ENCODE measurements at places on chromosomes 11 and 22.

GRCh38 chr22:38861170-38861876 is 10.7 kb downstream of the CBX6 start:
- DNase-seq: no peak

DNA sequence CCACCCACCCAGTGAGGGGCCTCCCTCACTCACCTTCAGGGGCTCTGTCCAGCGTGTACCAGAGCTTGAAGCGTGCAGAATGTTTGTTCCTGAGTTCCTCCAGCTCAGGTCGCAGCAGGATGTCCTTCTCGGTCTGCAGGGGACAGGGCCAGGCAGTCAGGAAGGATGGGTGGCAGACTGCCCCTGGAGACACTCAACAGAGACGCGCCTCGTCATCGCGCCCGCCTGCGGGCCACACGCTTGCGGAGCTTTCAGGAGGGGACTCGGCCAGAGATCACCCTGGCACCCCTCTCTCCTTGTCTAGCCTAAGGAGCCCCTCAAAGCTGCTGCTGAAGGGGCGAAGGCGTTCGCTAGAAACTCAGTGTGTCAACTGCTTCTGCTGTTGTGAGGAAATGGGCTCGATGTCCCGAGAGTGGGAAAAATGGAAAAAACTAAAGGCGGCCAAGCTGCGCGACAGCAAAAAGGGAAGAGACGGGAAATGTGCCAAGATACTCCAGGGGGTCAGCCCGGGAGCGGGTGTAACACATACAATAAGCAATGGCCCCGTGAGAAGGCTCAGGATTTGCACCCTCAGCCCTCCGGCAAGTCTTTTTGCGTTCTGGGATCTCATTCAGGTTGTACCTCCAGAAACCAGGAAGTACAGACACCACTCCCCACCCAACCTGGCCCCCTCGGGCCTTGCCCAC is 9.2 kb upstream of the POLDIP3 start:
- DNase-seq: no peak

GRCh38 chr11:46492532-46492931 is 101.0 kb upstream of the CHRM4 start:
- no peak for DNase-seq

- peak; percentile 85 for DNase-seq
These were observed 50.0 kb upstream of the POU2AF1 start for GRCh38 chr11:111429066-111429506.

DNA sequence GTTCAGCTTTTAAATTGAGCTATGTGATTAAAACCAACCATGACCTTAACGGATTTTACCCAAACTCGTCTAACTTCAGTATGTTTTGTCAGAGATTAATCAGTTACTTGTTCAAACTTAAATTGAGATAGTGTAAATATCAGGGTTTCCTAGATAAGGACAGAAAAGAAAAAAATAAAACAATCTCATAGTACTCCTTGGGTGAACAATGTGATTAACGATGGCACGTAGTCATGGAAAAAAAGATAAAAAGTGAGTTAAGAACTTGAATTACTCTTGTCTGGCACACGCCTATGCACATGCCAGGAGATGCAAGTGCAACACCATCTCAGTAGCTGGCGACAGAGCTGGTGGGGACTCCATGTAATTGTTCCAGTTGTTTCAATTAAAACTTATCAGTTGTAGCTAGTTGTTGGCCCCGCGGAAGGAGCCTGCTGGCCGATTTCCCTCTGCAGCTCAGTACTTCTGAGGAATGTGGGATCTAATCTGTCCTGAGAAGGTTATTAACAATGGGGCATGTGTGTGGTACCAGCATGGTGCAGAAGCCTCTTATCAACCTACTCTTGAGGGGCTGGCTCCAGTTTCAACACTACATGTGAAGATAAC is 3.0 kb downstream of the RASSF10 start:
- DNase-seq: no peak
